ENCODE measurements at places on chromosomes 2 and 18.

GRCh38 chr2:162636206-162636728 is 202.3 kb downstream of the KCNH7 start:
- no peak for DNase-seq

GRCh38 chr2:10454505-10454904 is 6.4 kb upstream of the ODC1 start:
- DNase-seq: no peak

- DNase-seq: no peak
These were observed 122.0 kb downstream of the SPTBN1 start for GRCh38 chr2:54577944-54578647.

DNA sequence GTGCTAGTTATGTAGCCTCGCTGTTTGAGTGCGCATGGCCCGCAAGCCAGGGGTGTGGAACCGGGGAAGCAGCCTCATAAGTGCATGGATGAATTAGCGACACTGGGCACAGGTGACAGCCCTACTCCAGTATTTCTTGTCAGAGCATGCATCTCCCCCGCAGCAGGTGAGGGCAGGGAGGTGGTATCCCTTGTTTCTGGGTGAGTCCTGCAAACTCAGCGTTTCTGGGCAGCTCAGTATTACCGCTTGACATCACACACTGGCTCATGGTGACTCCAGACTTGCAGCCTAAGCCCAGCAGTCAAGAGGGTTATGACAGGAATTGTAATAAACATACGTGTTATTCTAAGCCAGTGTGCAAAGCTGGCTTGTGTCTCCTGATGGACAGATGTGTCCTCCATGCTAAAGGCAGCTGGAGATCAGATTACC is 2.5 kb downstream of the CABLES1 start:
- DNase-seq: no peak

DNA sequence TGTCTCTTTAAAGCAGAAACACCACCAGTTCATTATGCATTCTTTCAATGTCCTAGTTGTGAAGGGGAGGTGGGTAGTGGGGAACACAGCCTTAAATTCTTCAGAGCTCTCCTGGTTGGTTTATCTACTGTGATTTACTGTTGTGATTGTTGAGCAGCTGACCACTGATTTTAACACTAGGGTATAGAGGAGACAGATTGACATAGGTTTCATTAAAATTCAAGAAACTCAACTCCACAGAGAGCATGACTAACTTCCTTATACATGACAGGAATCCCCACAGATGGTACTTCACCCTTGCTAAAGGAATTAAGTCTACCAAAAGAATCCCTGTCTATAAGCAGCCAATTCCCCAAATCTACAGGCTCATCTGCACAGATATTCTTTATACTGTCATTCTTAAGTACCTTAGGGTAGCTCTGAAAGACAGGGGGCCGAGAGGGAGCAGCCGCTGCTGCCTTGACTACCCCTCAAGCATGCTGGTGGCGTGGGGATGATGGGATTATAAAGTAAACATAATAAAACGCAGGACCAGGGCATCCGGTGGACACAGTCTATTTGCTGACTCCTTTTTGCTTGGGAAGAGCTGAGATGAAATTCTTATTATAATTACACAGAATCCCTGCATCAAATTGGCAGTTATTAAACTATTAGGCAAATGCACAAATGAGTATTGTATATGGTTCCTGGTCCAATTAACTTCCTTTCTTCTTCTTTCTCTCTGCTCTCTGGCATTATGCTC is 1377.6 kb upstream of the PIK3C3 start:
- DNase-seq: no peak

- DNase-seq: no peak
These were observed 1.4 kb downstream of the SP110 start for GRCh38 chr2:230218421-230218820.

GRCh38 chr2:27552941-27553340 is 29.9 kb upstream of the ZNF512 start:
- DNase-seq: no peak

- no peak for DNase-seq
These were observed 156.9 kb upstream of the ITGA6 start for GRCh38 chr2:172270278-172271079.

DNA sequence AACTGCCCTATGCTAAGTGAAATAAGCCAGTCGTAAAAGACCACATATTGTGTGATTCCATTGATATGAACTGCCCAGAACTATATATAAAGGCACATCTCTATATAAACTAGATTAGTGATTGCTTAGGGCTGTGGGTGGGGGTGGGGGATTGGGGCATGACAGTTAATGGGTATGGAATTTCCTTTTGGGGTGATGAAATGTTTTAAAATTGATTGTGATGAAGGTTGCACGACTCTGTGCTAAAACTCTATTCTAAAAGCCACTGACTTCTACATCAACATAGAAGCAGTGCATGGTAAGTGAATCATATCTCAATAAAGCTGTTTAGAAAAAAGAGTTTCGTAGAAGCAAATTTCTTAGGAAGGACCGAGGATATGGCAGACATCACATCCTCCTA is 53.0 kb downstream of the CDCA7 start:
- DNase-seq: no peak

DNA sequence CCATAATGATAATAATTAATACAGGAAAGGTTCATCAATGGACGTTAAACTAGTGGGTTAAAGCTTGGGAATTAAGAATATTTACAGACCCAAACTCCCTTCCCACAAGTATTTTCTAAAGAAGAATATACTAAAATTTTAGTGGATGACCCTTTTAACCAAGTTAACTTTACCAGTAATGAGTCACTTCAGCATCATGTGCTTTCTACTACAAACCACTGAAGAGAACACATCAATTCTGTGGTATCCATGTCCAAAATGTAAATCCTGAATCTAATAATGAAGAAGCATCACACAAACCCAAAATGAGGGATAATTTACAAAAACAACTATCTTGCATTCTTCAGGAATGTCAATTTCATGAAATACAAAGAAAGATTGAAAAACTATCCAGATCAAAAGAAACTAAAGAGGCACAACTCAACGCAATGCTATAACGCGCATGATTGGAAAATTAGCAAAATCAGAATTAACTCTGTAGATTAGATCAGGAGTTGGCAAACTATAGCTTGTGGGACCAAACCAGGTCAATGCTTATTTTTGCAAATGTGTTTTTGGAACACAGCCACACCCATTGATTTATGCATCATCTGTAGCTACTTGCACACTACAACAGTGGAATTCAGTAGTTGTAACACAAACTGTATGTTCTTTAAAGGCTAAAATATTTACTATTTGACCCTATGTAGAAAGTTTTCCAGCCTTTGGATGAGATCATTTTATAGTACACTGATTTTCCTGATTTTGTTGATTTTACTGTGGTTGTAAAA is 27.5 kb downstream of the COPS8 start:
- DNase-seq: no peak

- no peak for DNase-seq
These were observed 18.3 kb upstream of the CHCHD5 start for GRCh38 chr2:112566104-112566503.

DNA sequence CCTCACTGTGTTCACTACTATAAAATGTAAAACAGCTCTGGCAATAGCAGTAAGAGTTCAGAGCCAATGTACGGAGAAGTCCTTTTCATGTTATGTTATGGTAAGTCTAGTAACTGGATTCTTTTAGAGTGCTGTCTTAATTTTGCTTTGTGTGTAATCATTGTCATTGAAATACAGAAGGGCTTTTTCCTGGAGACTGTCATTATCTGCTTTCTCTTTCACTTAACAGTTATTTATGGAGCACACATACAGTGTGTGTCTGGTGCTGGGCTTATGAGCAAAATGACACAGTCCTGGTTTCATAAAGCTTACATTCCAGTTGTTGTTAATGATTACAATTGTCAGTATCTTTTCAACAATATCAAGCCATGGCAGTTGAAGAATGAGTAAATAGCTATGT is 95.5 kb downstream of the CCDC102B start:
- DNase-seq: no peak

DNA sequence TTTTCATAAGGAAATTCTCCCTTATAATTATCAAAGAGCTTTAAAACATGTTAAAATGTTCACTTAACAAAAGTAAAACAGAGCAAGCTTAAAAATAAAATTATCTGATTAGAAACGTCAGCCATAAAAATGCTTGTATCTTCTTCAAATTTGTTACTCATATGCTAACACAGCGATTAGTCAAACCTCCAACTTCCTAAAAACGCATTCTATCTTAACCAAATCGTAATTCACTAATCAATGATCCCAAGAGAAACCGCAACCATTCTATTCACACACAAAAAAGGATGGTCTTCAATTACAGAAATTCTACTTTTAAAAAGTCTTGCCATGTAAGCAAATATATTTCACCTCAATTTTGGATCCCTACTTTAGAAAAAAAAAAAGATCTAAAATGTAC is 1.9 kb downstream of the STK17B start:
- no peak for DNase-seq

DNA sequence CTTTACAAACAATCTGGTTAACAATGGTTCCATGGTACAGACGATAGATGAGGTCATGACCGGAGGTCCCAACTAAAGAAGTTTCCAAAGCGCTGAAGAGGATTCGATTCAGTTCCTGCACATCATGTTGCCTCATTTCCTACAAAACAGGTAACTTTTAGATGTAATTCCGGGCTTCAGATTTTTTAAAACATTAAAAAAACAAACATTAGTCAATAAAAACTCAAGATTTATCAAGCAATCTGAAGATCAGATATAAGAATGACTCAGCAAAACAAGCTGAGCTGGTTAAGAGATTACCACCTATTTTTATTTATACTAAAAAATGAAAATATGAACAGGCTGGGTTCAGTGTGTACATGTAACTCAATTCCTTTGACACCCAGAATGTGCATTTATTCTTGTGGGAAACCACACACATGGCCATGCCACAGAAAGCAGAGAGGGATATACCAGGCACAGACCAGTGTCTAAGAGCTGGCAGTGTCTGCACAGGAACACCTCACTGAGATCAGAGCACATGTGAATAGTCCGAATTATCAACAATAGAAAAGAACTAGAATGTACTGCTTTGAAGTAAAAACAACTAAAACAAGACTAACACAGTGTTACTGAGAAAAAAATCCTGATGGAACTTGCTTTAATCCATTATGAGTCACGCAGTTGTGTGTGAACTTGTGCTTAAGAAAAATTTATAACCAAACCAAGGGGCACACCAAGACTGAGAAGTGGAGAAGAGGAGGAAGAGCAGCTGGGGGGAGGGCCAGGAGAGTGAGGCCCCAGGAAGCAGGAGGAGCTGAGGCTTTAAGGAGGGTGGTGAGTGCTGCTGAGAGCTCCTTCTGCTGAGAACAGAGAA is 9.5 kb downstream of the USP40 start:
- DNase-seq: no peak

GRCh38 chr2:19494241-19494640 is 135.8 kb upstream of the OSR1 start:
- no peak for DNase-seq

GRCh38 chr2:190847504-190848081 is 33.0 kb upstream of the GLS start:
- DNase-seq: no peak

- DNase-seq: no peak
These were observed 80.4 kb downstream of the LPIN2 start for GRCh38 chr18:2932247-2933181.

GRCh38 chr18:63322206-63322605 is 2.6 kb upstream of the BCL2 start:
- DNase-seq: no peak

DNA sequence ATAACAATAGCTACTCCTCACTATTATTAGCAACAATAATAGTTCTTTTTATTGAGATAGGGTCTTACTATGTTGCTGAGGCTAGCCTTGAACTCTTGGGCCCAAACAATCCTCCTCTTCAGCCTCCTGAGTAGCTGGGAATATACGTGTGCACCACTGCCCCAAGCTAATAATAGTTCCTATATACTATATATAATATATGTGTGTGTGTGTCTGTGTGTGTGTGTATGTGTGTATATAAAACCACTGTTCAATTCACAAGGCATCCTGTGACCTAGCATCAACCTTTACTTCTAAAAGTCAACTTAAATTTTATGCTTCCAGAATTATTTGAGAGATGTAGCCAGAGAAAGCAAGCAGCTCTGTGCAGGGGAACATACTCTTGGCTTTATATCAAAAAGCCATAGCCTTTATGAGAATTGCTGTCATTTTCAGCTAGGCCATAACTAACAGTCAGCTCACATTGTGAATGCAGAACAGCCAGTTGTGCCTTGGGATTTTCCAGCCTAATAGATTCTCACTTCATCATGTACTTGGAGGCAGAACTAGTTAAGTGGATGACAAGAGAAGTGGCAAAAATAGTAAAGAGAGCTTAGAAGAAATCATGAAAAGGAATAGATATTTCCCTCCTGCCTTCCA is 665.5 kb downstream of the NYAP2 start:
- no peak for DNase-seq

DNA sequence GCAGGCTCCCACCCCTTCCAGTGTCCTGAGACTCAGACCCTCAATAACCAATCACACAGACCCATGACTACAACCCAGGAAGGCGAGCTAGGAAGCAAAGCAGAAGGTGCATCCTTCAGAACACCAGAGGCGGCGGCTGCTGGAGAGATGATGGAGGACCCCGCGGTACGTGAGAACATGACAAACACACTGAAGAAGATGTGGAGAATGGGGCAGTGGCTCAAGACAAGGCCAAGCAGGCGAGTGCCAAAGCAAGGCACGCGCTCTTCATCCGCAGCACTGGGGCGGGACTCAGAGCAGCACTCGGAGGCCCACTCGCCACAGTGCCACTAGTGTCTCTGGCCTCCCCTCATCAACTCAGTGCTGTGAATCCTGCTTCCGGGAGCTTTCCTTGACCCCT is 13.7 kb downstream of the ERFE start:
- DNase-seq: no peak

- DNase-seq: no peak
These were observed 49.6 kb downstream of the SOWAHC start for GRCh38 chr2:109663721-109664120.

DNA sequence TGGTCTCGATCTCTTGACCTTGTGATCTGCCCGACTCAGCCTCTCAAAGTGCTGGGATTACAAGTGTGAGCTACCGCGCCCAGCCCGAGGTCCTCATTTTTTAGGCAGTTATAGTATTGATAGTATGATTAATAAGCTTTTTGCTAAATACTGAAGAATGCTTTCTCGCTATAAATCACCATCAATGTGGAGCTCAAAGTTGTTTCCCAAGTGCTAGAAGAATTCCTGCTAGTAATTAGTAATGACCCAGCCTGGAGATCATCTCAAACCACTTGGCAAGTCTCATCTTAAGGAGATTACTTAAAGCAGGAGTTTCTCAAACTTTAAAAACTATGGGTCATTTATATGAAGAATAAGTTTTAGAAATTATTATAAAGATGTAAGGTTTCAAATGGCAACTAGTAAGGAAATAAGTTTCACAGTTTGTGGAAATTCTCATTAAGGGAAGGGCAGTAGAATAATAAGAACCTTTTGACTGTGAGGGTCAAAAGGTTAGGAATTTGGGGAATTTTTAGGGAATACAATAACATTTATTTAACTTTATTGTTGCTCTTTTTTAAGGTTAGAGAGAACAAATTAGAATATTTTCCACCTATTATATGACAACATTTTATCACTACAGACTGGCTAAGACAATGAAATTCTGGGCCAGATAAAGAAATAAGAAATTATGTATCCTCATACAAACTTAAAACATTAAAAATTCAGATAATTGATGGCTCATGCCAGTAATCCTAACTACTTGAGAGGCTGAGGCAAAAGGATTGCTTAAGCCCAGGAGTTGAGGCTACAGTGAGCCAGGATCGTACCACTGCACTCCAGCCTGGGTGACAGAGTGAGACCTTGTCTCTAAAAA is 148.6 kb upstream of the MAP3K20 start:
- no peak for DNase-seq

GRCh38 chr2:239381709-239382134 is 19.1 kb downstream of the HDAC4 start:
- DNase-seq: no peak

- DNase-seq: no peak
These were observed 75.7 kb downstream of the VAPA start for GRCh38 chr18:9989481-9989880.

- no peak for DNase-seq
These were observed 93.7 kb downstream of the LOXHD1 start for GRCh38 chr18:46563317-46563716.
